Activated CD4-positive, alpha-beta T cell treated with anti-CD3 and anti-CD28 coated beads for 24 hours (primary cell): ENCODE measurements at places on chromosomes 16 and 17.

DNA sequence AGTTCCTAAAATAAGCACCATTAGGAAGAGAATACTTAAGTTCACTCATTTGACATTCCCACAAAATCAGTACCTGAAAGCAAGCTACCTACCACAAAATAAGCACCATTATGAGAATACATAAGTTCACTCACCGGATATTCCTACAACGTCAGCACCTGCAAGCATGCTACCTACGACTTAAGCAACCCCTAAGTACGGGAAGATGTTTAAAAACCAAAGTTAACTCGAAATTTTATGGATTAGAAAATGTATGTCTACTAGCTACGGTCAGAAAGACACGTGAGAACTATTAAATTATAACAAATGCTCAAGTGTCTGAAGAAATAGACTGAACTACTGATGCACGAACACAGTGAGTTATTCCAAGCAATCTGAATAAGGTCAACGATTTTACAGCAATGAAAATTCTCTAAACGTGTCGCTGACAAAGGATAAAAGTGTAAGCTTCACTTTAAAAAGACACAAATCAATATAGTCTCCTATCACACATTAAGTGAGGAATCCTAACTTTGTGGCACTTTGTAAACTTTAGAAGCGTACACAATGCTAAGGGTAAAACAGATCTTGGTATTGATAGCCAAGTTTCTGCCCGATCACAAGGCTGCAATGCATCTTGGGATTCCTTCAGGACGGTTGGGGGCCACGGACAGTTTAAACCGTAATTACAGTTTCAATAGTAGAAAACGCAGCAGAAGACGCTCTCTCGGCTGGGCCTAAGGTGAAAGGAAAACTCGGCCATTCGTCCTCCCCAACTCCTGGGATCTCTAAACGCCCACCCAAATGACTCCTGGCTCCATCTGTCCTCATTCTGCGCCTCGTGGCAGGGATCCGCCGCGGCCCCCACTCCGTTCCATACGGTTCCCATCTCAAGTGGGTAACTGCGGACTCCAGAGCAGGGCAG is 1.3 kb downstream of the GSPT1 start:
- DNase-seq = peak; percentile 29

GRCh38 chr16:53945996-53946395 is 242.0 kb downstream of the FTO start:
- no peak for DNase-seq

DNA sequence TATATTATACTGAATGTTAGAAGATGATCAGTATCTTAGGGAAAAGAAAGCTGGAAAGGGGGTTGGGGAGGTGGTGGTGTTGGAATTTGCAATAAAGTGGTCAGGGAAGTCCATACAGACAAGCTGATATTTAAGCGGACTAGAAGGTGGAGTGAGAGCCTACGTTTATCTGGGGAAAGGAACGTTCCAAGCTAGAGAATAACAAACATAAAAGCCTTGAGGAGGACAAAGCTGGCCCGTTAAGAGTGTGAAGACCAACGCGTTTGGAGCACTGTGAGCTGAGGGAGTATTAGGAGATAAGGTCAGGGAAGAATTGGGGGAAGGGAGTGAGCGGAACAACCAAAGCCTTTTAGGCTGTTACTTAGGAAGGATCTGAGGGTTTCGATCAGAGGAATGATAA is 1.4 kb downstream of the DDX42 start:
- no peak for DNase-seq

GRCh38 chr17:44557651-44558285 is 484 bp downstream of the FZD2 start:
- peak; percentile 17 for DNase-seq

DNA sequence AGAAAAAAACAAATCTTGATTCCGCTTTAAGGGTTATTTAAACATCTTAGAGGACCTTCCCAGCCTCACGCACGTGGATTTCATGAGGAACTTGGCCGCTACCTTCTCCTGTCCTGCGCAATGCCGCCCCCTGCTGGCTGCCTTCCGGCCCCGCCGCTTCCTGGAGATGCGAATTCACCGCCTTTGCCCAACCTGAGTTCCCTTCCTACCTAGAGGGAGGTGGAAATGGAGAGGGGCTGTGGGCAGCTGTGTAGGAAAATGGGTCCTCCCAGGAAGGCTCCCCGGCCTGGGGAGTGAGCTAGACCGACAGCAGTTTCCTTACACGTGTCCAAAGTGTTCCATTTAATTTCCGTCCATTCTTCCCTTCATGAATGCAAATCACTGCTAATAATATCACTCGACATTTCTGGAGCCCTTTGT is 1.0 kb upstream of the ABCC12 start:
- peak; percentile 88 for DNase-seq
